Activated naive CD8-positive, alpha-beta T cell treated with anti-CD3 and anti-CD28 coated beads for 36 hours (primary cell): ENCODE measurements at places on chromosomes 3 and 15.

GRCh38 chr3:152346740-152347139, 78.0 kb downstream of the MBNL1 start:
- no peak for DNase-seq

DNA sequence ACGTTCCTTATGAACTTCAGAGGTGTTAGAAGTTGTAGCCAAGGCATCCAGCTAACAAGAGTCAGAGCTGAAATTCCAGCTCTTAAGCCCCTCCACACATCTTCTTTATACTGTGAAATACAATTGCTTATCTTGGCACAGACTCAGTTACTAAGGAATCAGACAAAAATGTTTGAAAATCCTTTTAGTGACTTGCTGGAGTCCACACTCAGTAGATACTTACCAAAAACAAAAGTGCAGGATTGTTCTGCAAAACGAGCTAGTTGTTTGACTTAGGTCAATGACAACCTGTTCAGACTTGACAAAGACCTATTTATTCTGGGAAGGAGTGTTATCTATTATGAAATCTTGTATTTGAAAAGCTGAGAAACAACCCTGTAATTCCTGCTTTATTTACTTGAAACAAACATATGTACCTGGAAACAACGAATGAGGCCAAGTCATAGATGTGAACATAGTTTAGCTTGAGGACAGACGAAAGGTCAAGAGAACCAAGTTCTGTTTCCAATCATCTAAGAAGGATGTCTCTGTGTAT, 38.5 kb downstream of the B3GNT5 start:
- no peak for DNase-seq

DNA sequence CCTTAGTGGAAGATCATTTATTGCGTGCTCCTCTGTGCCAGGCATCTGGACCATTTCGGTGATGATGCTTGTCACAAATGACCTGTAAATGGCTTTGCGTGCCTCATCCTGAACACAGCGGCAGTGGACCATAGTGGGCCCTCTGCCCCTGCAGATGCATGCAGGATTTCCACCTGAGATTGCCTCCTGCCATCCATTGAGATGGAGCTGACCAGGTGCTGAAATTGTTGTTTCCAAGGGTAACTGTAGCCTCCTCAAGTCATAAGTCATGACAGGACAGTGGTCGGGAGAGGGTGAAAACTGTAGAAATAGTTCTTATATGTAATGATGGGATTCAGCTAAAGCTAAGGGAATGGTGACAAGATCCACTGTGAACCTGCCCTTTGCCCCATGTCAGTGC, 35.5 kb downstream of the CLSTN2 start:
- DNase-seq: no peak

GRCh38 chr15:66170042-66170441, 83.5 kb downstream of the MEGF11 start:
- DNase-seq: no peak

DNA sequence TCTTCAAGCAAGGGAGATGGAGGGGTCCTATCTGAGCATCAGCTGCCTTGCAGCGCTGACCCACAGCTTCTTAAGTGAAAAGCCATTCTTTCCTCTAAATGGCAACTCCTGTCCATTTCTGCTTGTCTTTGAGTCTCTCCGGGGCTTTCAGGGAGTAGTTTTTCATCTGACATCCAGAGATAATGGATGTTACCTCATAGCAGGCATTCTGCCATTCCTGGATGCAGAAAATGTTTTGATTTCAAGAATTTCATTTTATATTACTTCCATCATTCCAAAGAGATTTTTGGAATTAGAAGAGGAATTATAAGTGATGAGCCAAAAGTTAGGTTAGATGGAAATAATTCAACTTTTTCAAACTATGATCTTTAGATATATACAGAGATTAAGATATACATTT, 44.9 kb upstream of the GABRG3 start:
- no peak for DNase-seq

- DNase-seq: no peak
Measured at GRCh38 chr15:62856466-62857246, 185.9 kb upstream of the TPM1 start.

- no peak for DNase-seq
Measured at GRCh38 chr3:81435050-81435449, 326.4 kb downstream of the GBE1 start.

DNA sequence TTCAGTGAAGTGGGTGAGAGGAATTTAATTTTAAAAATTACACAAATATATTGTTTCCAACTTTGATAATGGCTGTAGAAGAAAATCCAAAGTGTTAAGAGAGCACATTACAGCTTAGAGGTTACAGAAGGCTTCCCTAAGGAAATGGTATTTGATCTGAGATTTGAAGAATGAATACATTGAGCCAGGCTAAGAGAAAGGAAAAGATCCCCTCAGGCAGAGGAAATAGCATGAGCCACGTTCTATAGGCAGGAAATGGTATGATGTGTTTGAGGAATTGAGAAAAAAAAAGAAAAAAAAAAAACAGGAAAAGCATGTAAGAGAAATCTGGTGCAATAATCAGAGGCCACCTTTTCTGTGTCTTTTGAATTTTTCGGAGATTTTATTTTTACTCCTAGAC, 48.6 kb downstream of the UNC13C start:
- DNase-seq: no peak

DNA sequence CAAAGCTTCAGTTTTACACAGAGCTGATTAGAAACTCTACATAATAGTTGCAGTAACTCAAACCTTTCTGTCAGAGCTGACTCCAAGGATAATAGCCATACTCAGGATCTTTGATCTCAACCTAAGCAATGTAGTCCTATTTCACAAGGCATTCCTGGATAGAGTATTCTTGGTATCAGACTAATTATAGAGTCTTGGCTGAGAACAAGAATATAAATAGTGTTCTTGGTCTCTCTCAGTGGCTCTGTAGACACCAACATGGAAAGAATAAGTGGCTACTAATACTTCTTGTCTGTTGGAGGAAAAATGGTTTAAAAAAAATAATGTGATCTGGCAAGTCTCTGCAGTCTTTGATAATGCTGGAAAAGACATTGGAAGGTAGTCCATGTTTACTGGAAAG, 55.7 kb downstream of the RIOX2 start:
- no peak for DNase-seq
